ENCODE measurements at places on chromosomes 2 and 18. TPM values are rescaled to one million over a fixed set of nuclear protein-coding genes. Genes with fewer than 3 reads are reported as not detected.

MFSD2B gene
- not detected for total RNA-seq

MATN3 gene
- not detected for total RNA-seq

TCF7L1 gene
- total RNA-seq: not detected

MC2R gene
- not detected for total RNA-seq

FOXI3 gene
- total RNA-seq: not detected

GALNT3 gene
- total RNA-seq: 4.7 TPM

TP53I3 gene
- 3.7 TPM for total RNA-seq

LCLAT1 gene
- total RNA-seq: 19.8 TPM

MC5R gene
- 0.17 TPM for total RNA-seq

CDKL4 gene
- total RNA-seq: 1.2 TPM

RMDN2 gene
- total RNA-seq: 2.3 TPM

ECEL1 gene
- not detected for total RNA-seq

ANKRD23 gene
- total RNA-seq: 16.5 TPM

FBXO48 gene
- total RNA-seq: 4.3 TPM

HEATR5B gene
- total RNA-seq: 24.3 TPM

CD226 gene
- 46.4 TPM for total RNA-seq

COL6A3 gene
- total RNA-seq: 0.45 TPM

WDR54 gene
- 94.4 TPM for total RNA-seq

REG3A gene
- total RNA-seq: not detected

ZNF804A gene
- total RNA-seq: not detected

CAPN13 gene
- total RNA-seq: not detected

G6PC2 gene
- not detected for total RNA-seq

GALNT13 gene
- total RNA-seq: 0.64 TPM

KCNG3 gene
- 0.11 TPM for total RNA-seq

PSMA8 gene
- 1.3 TPM for total RNA-seq

FAM117B gene
- total RNA-seq: 23.1 TPM

LIMS4 gene
- total RNA-seq: 1.1 TPM

NT5DC4 gene
- not detected for total RNA-seq

UGGT1 gene
- 55.4 TPM for total RNA-seq

BOLL gene
- total RNA-seq: not detected

INO80C gene
- total RNA-seq: 21.7 TPM

FIGN gene
- total RNA-seq: not detected
